Activated CD4-positive, alpha-beta memory T cell treated with anti-CD3 and anti-CD28 coated beads for 36 hours (primary cell): ENCODE measurements at places on chromosomes 2 and 18. TPM values are rescaled to one million over a fixed set of nuclear protein-coding genes. Genes with fewer than 3 reads are reported as not detected.

Gene HMSD
- 19.5 TPM for total RNA-seq

Gene DYNAP
- not detected for total RNA-seq

Gene SH2D6
- total RNA-seq, result 0.65 TPM

Gene ICOS
- total RNA-seq, result 187 TPM

Gene TUBB8B
- total RNA-seq, result not detected

Gene ABCB11
- total RNA-seq, result not detected

Gene LTBP1
- 0.10 TPM for total RNA-seq
